ENCODE measurements at places on chromosomes 3 and 15.

GRCh38 chr15:33360886-33361285, 50.1 kb downstream of the RYR3 start:
- DNase-seq, result no peak

GRCh38 chr3:185936273-185936629, 1.6 kb downstream of the TRA2B start:
- no peak for DNase-seq

DNA sequence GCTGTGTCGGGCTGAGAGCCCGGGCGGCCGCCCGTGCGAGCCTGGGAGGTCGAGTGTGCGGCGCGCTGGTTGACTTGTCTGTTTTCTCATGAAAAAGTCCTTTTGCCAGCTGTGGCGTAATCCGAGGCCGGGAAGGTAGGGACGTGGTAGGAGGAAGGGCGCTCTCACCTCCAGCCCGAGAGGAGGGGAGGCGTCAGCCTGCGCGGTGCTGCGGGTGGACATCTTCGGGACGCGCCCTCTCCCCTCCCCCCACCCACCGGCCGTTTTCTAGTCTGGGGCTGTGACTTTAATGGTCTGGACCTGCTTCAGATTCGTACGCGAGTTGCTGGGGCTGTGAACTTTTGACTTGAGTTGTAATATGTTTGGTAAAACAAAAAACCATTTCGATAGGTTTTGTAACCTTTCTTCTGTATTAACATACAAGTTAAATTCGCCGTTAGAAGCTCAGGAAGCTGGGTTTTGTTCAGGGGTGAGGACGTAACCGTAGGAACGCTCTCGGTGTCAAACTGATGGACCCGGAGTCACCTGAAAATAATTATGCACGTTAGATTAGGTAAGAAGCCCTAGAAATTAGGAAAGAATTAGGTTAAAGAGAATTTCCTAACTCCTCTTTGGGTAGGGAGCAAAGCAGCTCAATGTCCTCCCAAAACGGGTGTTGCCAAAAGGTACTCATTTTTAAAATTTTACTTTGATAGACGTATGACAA, 762 bp downstream of the NCK1 start:
- DNase-seq, result peak; percentile 29

GRCh38 chr15:70088887-70089691, 8.6 kb downstream of the TLE3 start:
- no peak for DNase-seq

DNA sequence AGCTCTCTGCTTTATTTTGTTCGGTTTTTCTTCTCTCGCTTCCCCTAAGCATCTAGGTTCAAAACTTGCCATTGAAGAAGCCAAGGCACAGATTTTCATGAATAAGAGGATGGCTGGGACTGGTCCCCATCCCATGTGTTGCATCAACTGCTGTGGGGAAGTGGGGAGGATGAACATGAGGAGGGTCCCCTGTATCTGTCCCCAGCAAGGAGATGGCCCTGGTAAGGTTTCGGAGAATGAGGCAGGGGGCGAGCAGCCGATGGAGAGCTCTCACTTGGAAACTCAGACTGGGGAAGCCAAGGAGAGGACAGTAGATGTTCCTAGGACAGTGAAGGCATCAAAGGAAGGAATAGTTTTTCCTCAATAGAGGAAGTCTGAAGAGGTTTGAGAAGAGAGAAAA, 142.0 kb upstream of the ATP2B2 start:
- DNase-seq, result no peak

DNA sequence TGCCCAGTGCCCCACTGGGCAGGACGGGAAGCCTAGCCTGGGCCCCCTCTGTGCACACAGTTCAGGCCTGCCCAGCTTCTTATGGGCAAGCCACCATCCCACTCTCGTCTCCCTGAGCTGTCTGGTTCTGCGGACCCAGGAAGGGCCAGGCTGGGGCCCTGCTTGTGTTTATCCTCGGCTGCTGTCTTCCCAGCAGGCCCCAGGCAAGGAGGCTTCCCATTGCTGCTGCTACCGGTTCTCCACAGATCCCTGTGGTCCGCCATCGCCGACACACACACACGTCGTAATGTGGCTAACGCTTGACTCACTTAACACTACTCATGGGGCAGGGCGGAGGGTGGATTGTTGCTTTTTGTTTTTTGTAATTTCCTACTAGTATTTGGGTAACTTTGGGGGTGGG, 52.4 kb upstream of the SLC6A1 start:
- DNase-seq, result no peak

DNA sequence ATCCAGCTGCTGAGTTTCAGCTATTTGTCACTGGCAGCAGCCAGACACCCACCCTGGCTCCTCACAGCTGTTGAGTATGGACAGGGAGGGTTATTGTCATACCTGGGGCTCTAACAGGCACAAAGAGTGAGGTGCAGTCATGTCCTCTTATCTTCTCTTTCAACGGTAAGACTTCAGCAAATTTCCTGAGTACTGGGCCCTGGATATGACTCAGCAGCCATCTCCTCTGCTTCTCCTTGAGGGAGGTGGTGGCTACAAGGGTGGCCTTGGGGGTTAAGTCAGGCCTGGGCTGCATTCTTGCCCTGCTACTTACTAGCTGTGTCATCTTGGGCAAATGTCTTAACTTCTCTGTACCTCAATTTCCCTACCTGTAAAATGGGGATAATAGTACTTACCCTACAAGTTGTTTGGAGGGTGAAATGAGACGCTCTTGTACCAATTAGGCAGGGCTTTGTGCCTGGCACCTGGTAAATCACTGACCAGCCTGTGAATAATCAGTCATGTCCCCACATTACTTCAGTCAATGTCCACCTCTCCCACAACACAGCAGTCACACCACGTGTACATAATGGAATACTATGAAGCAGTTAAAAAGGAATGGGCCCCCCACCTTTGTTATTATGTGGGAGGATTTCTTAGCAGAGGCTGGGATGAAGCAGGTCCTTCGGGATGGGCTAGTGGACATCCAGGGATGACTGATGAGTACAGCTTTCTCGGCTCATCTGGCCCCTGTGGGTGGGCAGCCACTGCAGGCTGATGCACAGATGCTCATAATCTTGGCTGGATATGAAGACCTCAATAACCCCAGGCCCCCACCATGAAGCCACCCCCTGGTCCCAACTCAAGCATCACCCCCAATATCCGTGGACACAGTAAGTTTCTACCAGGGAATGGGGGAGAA, 528.8 kb downstream of the SHQ1 start:
- DNase-seq, result no peak

GRCh38 chr3:196287090-196287439, 461 bp downstream of the PCYT1A start:
- peak; percentile 15 for DNase-seq

GRCh38 chr3:53502737-53503136, 8.3 kb downstream of the CACNA1D start:
- no peak for DNase-seq

DNA sequence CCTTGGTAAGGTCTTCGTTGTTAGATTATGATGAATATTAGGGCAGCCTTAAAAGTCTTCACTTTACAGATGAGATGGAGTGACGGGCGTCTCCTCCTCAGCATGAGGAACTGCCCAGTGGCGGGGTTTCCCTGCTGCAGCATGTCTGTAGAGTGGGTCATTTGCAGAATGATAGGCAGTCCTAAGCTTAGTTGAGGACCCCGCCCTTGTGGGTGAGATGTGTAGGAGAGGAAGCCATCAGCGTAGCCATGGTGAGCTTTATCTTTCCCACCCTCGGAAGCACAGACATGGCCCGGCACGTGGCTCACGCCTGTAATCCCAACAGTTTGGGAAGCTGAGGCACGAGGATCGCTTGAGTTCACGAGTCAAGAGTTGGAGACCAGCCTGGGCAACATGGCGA, 877 bp downstream of the NIT2 start:
- no peak for DNase-seq

DNA sequence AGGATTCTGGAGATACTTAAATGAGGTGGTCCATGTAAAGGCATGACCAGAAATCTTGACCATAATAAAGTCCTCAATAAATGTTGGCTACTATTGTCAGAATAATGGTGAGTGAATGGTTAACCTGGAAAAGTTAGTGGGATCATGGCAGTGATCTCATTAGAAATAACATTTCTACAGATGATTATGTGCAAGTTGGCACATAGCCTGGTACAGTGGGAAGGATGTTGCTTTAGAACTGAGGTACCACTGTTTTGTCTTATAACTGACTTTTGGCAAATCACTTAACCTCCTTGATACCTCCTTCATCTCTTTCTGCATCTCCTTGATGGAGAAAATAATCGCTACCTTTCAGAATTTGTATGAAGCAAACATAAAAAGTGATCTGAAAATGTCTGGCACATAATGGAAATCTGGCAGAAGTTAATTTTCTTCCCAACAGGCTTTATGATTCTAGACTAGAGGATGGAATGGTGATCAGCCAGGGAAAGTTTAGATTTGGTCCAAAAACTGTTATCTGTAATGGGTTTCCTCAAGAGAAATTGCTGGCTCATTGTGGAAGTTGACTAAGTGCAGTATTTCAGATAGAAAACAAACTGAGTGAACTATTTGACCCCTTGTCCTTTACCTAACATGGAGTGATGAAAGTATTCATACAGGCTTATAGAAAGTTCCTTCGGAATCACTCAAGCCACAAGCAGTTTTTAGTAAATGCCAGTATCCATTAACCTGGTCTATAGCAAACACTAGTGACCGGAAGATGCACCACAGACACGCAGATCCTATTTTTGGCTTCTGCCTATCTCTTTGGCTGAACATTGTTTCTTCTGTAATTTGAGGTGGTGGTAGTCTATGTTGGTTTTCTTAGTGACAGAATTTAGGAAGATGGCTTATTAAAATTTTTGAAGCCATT, 449.6 kb upstream of the TGFBR2 start:
- no peak for DNase-seq

- no peak for DNase-seq
Observed at GRCh38 chr3:36954452-36955134, 9.7 kb upstream of the TRANK1 start.

GRCh38 chr3:28247286-28247685, 5.9 kb downstream of the CMC1 start:
- DNase-seq, result no peak

DNA sequence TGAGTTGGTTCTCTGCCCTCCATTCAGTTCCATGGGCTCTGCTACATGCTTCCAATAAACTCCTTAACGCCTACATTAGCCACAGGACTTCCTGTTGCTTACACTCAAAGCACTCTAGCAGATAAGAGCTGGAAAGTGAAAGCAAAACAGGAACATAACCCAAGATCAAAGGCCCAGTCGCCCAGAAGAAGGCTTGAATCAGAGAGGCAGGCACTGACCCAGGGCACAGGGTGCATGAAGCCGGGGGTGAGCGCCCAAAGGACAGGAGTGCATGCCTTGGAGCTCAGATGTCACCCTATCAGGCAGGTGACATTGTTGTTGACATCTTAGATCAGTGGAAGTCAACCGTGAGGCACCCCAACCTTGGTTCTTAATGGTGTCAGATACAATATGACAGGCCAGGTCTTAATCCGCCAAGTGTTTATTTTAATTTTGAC, 235.1 kb downstream of the UACA start:
- DNase-seq, result no peak

GRCh38 chr15:51829376-51830275, at the start of gene TMOD3:
Gene TMOD3 (plus strand): TSS chr15:51829653. CDS start chr15:51862885, 33,232 bp downstream.
- peak; percentile 73 for DNase-seq

DNA sequence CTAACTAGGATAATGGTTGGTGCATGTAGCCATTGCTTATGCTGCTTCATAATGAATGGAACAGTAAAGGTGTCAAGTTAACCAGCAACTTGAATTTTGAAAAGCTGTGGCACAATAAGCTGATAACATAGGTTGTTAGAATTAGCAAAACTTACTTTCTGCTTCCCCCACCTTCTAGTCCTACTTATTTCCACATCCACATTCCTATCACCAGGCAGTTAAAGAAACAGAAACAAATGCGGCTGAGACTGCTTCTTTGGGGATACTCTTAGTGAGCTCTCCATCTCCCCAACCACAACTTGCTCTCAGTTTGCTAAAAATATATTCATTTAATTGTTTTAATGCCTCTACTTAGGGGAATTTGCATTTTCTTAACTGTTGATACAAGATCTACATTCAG, 215.1 kb downstream of the TIGIT start:
- no peak for DNase-seq

- DNase-seq, result no peak
Observed at GRCh38 chr3:18288243-18288642, 136.9 kb downstream of the SATB1 start.

DNA sequence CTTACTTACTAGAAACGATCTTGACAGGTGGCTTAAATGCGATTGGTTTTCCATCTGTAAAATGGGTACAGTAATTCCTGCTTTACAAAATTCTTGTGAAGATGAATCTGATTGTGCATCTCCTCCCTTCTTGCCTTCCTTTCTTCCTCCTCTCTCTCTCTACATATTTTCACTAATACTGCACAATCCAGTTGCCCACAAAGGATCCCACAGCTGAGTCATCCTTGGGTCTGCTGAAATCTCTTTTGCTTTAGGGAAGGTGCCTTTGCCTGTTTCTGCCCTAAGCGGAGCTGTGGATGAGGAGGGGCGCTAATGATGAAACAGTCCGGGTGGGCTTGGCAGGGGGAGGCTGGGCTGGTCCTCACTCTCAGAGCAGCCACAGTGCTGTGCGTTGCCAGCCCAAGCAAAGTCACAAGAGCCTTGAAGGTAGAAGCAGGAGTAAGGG, 46.1 kb downstream of the AMOTL2 start:
- peak; percentile 90 for DNase-seq

GRCh38 chr3:30544812-30545211, 61.6 kb upstream of the TGFBR2 start:
- DNase-seq, result peak; percentile 86
